Pancreas (tissue), 10 donors: ENCODE measurements at places on chromosomes 4 and X. TPM values are rescaled to one million over a fixed set of nuclear protein-coding genes. Genes with fewer than 3 reads are reported as not detected.

Gene FGFR3
- polyA plus RNA-seq, result 163 TPM

Gene MAGEA2B
- polyA plus RNA-seq, result not detected

Gene LRCH2
- polyA plus RNA-seq, result 1.0 TPM

Gene MAML3
- polyA plus RNA-seq, result 4.0 TPM

Gene ARMCX1
- polyA plus RNA-seq, result 16.8 TPM

Gene YY2
- 0.99 TPM for polyA plus RNA-seq

Gene LAGE3
- 15.2 TPM for polyA plus RNA-seq

Gene ARX
- polyA plus RNA-seq, result 9.6 TPM

Gene CTSO
- 3.3 TPM for polyA plus RNA-seq

Gene SLC49A3
- polyA plus RNA-seq, result 14.3 TPM

Gene LONRF3
- polyA plus RNA-seq, result 1.4 TPM

DNA sequence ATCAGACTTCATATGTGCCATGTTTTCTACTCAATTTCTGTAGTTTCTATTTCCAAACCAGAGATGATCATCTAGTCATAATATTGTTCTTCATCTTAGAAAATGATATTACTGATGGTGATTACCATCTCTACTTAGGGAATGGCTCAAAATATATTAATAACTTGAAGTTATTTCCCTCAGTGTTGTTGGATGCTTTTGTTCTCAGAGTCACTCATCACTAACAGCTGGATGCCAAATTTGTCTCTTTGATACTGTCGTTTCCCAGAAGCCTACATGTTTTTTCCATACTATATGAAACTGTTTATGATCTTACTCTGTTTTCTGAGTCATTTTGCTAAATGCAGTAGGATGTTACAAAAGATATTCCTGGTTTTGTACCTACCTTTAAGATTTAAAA lies 8.9 kb downstream of the PGAM4 start:
- no peak for DNase-seq

GRCh38 chr4:114264877-114265291 lies 285.4 kb upstream of the ARSJ start:
- DNase-seq, result no peak

GRCh38 chr4:7094916-7095315 lies 27.1 kb upstream of the GRPEL1 start:
- DNase-seq, result no peak

DNA sequence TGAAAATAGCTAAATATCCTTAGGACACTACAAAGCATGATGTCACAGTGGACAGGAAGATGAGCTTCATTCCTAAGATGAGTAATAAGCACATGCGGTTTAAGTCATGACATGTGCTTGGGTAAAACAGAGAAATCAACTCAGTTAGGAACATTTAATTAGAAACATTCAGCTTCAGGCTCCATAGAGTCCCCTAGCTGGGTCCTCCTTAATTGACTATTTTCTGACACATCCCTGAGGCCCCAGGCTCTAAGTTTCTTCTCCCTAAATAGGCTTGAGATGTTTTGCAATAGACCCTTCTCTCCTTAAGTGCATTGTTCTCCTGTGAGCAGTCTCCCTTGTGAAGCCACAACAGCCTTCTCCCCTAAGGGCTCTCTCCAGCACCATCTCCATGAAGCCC lies 70.4 kb upstream of the ANXA3 start:
- no peak for DNase-seq

DNA sequence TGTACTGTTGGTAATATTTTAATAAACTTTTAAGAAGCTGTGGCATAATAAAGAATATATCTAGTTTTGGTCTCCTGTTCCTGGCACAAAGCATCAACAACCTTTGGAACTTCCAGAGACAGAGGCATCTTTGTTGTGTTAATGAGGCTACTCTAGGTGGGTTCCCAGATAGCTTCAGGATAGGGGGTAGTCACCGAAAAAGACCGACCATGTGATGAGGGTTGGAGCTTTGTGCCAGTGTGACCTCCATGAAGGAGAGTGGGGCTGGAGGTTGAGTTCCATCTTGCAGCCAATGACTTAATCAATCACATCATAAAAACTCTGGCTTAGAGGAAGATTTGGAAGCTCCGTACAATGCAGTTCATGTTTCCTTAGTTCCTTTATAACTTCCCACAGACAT lies 9.9 kb downstream of the PPAT start:
- no peak for DNase-seq

DNA sequence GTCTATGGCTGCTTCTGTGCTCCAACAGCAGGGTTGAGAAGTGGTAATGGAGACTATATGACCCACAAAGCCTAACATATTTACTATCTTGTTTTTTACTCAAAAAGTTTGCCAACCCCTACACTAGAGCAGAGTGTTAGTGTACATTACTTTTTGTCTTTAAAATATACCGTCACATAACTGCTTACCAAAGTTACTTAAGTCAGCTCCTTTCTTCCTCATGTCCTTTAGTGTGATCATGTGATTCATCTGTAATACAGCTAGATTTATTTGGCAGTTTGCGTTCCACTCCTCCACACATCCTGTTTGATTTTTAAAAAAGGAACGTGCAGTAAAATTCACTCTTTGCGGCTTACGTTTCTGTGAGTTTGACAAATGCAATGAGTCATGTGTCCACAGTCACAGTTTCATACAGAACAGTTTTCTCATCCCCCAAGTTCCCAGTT lies 162.4 kb upstream of the GPRIN3 start:
- DNase-seq, result no peak

DNA sequence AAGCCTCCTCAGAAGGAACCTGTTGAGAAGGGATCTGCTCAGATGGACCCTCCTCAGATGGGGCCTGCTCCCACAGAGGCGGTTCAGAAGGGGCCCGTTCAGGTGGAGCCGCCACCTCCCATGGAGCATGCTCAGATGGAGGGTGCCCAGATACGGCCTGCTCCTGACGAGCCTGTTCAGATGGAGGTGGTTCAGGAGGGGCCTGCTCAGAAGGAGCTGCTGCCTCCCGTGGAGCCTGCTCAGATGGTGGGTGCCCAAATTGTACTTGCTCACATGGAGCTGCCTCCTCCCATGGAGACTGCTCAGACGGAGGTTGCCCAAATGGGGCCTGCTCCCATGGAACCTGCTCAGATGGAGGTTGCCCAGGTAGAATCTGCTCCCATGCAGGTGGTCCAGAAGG lies 22.9 kb downstream of the REST start:
- no peak for DNase-seq

- no peak for DNase-seq
Observed at GRCh38 chr4:107270614-107271013, 234.5 kb upstream of the DKK2 start.

- no peak for DNase-seq
Observed at GRCh38 chrX:18877469-18877868, 106.4 kb downstream of the PHKA2 start.

- no peak for DNase-seq
Observed at GRCh38 chr4:108425988-108426387, 194.4 kb upstream of the RPL34 start.

GRCh38 chr4:121164291-121164690 lies at the start of gene TNIP3:
TNIP3 (minus strand) TSS chr4:121164321; CDS start chr4:121164125, 196 bp downstream.
- DNase-seq, result no peak

DNA sequence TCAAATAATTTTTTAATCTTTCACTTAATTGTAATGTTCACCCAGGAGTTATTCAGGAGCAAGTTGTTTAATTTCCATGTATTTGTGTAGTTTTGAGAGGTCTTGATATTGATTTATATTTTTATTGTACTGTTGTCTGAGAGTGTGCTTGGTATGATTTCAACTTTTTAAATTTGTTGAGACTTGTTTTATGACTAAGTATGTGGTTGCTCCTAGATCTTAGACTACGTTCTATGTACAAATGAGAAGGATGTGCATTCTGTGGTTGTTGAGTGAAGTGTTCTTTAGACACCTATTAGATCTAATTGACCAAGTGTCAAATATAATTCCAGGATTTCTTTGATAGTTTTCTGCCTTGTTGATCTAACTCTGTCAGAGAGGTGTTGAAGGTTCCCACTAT lies 353.3 kb upstream of the GNPDA2 start:
- DNase-seq, result no peak

- DNase-seq, result no peak
Observed at GRCh38 chr4:43990551-43990950, 458.1 kb downstream of the KCTD8 start.

- DNase-seq, result no peak
Observed at GRCh38 chrX:129716507-129716906, 22.3 kb upstream of the XPNPEP2 start.

DNA sequence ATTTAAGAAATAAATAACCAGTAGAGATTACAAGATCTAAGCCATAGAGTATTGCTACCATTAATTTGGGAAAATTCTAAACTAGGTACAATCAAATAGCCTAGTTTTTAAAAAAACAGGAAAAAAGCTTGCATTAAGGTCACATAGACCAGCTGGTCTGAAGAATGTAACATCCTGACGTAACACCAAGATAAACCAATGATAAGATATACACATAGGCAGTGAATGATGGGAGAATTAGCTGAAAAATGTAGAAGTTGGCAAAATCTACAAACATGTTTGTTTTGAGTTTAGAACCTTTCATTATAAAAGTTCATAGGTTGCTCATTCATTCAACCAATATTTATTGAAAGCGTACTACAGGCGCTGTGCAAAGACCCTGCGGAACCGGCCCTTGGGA lies 120.0 kb downstream of the SH3RF1 start:
- no peak for DNase-seq

GRCh38 chr4:13298655-13299054 lies 185.5 kb downstream of the RAB28 start:
- DNase-seq, result no peak

DNA sequence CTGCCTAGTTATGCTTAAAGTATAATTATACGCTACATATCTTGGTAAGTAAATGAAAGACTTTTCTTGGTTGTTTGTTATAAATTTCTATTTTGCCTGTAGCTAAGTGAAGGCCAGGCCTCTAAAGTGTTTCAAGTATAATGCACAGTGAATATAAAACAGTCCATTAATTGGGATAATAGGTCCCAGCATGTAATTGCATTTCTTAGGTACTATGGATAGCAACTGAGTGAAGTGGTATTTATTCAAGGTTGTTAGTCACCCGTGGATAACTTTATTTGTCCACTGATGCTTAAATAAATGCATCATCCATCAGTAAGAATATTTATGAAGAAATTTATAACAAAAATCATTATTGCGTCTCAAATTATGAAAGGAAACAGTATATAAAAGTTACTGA lies 59.1 kb downstream of the TEX13C start:
- no peak for DNase-seq

DNA sequence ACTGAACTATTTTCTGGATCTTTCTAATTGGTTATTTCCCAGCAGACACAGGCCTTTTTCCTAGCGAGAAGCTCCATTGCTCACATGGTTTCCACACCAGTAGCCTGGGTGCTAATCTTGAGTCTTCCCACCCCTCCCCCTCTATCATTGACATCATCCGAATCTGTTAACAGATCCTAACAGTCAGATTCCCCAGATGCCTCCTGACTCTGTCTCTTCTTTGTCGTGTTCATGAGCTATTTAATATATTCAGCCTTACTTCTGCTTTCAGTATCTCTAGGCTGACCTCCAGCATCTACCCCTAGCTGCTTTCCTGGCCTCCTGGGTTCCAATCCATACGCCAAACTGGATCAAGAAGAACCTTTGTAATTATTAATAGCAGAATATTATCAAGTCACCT lies 85.0 kb downstream of the CLNK start:
- no peak for DNase-seq

GRCh38 chr4:100895556-100896197 lies 377.9 kb upstream of the EMCN start:
- DNase-seq, result no peak

DNA sequence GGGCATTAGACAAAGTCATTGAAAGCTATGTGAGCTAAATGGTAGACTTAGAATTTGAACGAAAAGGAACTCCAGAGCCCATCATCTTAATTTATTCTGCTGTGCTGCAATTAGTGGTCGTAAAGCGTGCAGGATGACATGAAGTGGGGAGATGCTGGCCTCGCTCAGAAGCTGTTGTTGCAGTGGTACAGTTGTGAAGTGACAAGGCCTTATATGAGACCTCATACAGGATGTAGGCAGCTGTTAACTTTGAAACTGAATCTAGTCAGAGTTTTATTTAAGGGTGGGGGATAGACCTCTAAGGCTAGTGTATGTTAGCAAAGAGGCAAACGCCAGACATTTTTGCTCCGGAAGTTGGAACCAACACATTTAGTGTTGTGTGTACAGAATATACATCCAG lies 13.4 kb downstream of the KLF3 start:
- DNase-seq, result no peak

DNA sequence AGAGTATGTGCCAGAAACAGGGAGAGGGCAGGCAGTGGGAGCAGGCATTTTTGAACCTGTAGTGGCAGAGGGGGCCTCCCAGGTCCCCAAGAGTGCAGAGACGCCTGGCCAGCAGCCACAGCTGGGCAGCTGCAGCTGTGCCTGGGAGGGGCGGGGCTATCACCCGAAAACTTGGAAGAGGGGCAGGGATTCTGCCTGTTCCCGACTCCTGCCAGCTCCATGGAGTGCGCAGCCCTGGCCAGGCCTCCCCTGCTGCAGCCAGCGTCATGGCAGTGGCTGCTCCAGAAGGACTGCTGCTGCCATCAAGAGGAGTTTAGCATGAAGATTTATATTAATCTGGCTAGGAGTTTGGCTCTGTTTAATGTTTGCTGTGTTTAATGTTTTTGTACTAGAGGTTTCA lies 532.1 kb upstream of the PITX2 start:
- peak; percentile 30 for DNase-seq

DNA sequence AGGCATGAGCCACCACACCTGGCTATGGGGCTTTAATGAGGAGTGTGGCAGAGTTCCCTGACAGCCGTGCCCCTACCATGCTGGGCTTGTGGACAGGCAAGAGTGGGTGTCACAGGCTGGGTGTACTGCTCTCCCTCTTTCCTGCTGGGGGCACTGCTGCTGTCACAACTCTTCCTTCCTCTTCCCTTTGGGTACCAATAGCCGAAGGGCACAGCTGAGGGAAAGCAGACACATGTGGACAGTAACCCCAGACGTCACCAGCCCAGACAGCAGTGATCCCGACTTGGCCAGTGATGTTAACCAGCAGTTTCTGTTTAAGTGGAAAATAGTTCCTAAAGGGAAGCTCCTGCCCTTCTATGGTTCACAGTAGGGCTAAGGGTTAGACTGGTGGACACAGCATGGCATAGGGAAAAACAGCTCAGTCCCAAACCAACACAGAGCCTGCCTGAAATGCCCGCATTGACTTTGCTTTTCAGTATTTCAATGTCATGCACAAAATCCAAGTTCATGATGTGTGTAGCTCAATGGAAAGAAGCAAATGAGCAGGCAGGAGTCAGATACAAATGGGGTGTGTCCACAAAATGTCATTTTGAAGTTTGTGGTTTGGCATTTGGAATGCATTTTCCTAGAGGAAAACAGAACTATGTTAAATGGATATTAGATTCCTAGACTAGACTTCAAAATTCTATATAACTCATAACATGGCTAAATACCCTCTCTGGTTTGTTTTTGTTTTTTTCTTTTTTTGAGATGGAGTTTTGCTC lies 24.9 kb upstream of the DDX3X start:
- no peak for DNase-seq
